ENCODE measurements at places on chromosomes 2 and 18.

DNA sequence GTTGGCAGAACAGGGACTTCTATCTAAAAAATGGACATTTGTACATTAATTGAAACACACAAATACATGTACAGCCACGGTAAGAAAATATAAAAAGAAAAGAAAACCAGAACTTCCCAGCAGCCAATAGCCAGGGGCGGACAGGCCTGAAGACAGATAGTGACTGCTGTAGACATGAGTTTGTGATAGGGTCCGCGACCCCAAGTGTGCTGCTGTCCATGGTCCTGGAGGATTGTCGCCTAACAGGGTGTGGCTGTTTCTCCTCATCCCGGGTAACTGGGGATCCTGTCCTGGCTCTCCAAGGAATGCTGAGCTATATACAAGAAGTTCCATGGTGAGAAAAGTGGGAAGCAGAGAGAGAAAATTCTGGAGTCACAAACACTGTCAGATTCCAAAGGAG is 266.5 kb upstream of the SALL3 start:
- DNase-seq: no peak

- DNase-seq: no peak
Observed at GRCh38 chr2:17800693-17801458, 15.4 kb upstream of the MSGN1 start.

DNA sequence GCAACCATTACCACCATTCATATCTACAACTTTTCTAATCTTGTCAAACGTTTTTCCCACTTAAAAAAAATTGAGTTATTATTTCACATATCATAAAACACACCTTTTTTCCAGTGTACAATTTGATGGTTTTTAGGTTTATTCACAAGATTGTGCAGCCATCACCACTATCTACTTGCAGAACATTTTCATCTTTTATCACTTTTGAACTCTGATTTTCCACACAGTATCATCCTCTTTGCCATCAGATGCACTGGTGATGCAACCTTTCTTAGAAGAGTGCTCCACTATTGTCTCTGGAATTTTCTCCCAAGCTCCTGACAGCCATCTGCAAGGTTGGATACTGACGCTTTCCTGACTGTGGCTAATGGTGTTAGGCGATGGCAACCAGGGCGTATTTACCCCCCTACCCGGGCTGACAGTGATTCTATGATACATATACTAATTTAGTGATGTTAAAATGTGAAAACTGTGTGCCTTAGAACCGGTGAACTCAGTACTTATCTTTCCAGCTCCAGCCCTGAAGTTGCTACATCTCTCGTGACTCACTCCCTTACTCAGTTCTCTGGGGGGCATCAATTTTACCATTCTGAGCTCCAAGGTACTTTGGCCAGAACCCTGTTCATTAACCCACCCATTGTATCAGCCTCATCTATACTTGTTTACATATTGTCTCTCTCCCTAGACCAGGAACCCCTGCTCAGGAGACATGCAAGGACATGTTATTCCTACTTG is 105.4 kb upstream of the SPRED2 start:
- no peak for DNase-seq

DNA sequence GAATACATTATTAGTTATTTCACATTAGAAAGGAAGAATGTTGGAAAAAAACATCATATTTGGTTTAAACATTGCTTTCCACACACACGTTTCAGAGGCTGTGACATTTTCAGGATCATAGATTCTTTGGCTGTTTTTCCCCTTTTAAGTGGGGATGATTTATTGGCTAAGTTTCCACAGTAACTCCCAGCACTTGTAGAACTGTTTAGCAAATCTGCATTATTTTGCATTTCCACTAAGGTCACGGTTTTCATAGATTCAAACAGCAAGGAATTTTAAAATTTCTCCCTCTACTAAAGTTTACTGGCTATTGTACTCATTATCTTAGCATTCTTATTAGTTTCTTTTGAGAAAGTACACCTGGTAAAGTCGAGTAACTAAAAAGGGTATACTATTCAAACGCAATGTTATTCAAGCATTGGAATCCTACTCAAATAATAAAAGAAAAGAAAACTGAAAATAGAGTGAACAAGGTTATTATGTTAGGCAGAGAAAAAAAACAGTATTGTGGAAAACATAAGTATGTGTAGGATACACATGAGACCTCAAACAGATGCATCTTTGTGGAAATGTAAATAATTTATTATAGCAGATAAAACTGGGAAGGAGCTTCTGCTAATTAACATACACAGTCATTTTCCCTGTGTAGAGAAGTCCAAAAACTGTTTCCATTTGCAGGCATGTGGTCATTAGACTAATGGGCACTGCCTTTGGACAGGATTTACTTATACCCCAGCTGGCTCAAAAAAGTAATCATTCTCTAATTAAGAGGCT is 633.8 kb downstream of the NRXN1 start:
- DNase-seq: no peak

DNA sequence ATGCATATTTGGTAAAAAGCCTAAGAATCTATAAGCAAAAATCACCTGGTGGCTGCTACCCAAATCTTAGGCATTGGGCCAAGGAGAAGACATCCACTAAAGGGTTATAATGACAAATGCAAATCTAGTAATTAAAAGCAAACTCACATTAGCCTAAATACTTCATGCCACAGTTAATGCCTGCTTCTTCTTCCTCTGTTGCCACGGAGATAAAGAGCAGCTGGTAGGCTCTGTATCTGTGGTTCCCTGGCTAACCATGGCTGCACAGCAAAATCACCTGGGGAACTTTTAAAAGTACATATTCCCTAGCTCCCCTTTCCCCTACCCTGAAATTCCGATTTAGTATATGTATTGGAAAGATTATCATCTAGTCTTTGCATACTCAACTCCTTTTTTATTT is 114.3 kb downstream of the LNPK start:
- no peak for DNase-seq

DNA sequence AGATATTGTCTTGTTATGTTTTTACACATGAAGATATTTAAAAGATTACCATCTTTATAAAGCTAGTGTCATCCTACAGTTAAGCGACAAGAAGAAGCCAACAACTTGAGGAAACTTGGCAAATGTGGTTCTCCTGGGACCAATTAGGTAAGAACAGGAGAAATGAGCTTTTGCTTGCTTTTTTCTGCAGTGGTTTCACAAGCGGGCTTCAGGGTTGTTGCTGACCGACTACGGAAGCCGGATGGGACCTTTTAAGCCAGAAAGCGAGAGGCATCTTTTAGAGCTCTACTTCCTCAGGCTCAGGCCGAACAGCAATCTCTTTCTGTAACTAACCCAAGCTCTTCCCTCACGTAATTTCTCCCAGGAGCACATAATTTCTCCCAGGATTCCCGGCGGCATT is 256.5 kb downstream of the CNTNAP5 start:
- DNase-seq: no peak

DNA sequence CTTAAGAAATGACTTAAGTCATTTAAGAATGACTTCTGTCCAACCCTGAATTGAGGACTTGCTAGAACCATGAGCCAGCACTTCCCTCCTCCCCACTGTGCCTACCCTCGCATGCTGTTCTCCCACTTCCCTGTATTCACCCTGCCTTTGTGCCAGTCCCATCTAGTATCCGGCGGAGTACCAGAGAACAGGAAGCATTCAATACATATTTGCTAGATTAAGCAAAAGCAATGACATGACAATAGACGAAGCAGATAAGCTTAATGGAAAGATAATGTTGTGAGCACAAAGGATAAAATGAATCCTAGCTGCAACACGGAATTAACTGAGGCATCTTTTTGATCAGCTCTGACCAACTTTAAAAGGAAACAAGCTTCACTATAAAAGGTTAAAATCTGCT is 328.5 kb downstream of the TDRD15 start:
- no peak for DNase-seq

- no peak for DNase-seq
Observed at GRCh38 chr2:160977854-160978253, 182.4 kb upstream of the TANK start.

DNA sequence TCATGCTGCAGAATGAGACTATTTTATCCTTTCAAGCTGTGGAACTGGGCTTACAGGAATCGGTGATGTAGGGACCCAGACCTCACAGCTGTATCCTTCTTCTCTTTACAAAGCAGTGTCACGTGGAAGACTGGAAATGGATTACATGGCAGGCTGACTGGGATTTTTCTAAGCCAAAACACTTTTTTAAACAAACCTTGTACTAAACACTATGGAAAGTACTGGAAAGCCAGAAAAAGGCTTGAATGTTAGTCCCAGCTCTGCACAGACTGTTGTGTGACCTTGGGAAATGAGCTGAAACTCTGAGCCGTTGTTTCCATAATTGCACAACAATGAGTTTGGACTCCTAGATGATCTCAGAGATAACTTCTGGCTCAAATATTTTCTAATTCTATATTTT is 7.6 kb upstream of the ADAM23 start:
- DNase-seq: no peak

- no peak for DNase-seq
Observed at GRCh38 chr2:240913810-240914644, 7.9 kb downstream of the CROCC2 start.

GRCh38 chr2:234027641-234028040 is 22.9 kb upstream of the SPP2 start:
- no peak for DNase-seq

GRCh38 chr2:66438891-66439811 is 4.2 kb downstream of the MEIS1 start:
- DNase-seq: no peak

GRCh38 chr2:215465256-215465655 is 29.4 kb upstream of the FN1 start:
- DNase-seq: peak; percentile 70

GRCh38 chr2:58798676-58799208 is 557.6 kb upstream of the FANCL start:
- DNase-seq: no peak

- no peak for DNase-seq
Observed at GRCh38 chr2:40740419-40740818, 288.5 kb upstream of the SLC8A1 start.

- no peak for DNase-seq
Observed at GRCh38 chr2:224925061-224925809, 117.0 kb downstream of the DOCK10 start.

DNA sequence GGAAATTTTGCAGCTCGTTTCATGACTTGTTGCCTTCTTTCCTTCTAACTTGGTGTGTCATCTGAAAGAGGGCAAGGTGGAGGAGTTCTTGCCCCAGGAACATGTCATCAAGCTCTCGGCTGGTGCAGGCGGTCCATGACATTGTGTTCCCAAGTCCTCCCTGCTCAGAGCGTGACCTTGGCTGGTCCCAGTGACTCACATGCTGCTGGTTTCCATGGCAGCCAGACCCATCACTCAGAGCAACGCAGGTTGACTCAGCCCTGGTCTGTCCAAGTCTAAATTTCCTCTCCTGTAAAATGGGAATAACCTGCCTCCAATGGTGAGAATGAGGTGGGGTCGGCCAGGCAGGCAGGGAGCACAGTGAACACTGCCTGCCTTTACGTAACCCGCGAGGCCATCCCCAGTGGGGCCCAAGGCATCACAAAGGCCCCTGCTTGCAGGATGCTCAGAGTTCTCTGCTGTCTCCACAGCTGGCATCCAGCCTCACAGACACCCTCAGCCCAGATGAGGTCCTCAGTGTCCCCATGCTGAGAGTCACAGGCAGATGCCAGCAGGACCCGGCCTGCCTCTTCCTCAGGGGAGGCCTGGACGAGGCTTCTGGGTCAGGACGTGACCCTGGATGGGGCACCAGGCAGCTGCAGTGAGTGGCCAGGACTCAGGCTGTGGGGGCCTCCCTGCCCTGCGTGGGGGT is 143.7 kb downstream of the TPO start:
- peak; percentile 28 for DNase-seq

GRCh38 chr2:68206793-68207192 is 45.5 kb downstream of the PPP3R1 start:
- no peak for DNase-seq

DNA sequence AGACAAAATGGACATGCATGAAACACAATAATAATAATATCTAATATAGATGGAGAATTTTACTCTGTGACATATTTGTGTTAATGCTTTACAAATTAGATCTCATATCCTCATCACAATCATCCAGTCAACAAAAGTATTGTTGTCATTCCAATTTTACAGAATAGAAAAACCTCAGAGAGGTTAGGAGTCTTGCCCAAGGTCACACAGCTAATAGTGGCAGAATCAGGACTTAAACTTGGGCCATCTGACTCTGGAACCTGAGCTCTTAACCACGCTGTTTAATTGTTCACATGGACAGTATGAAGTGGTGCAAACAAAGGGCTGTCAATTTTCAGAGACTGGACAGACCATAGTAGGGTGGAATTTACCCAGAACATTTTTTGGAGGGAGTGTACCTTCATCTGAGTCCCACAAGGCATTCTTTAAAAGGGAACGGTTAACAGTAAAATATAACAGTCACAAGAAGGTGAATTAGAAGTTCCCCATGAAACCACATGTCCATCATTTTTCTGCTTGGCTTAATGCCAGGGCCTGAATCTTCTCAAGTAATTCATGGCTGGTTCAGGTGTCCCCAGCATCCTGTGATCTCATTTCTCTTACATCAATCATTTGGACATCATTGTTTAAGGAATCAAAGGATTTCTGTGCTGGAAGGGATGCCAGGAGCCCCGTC is 35.4 kb upstream of the CCDC93 start:
- no peak for DNase-seq

DNA sequence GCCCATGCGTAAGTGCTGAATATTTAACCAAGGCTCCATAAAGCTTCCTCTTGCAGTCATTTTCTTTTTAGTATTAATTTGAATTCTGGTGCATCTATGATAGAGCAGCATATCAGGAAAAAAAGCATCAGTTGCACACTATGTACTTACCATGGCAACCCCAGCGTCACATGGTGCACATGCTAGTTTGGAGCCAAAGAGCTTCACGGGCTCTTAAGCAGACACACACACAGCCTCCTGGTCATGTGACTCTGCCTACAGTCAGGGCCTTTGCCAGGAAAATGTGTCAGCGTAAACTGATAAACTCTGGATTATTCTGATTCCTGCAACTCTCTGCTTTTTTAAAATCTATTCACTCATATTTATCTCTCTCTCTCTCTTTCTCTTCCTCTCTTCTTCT is 30.2 kb downstream of the NYAP2 start:
- DNase-seq: peak; percentile 10

- DNase-seq: peak; percentile 34
Observed at GRCh38 chr2:157468931-157469708, 25.2 kb upstream of the CYTIP start.

DNA sequence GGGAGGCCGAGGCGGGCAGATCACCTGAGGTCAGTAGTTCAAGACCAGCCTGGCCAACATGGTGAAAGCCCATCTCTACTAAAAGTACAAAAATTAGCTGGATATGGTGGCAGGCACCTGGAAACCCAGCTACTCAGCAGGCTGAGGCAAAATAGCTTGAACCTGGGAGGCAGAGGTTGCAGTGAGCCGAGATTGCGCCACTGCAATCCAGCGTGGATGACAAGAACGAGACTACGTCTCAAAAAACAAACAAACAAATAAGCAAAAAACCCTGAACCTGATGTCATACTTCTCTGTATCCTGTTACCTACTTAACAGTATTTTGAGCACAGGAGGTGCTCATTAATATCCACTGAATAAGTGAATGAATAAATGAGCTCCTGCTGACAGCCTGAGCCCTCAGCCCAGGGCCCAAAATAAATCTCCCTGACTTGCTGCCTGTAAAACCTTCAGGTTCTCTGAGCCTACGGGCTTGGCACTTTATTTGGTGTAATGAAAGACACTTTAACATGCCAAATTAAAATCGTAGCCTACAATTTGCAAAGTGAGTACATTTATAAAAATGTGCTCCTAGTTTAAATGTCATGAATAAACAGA is 215.1 kb downstream of the ZNF385B start:
- no peak for DNase-seq

GRCh38 chr18:33745151-33745795 is 167.3 kb downstream of the ASXL3 start:
- DNase-seq: no peak

GRCh38 chr2:167697194-167697593 is 550.2 kb downstream of the STK39 start:
- no peak for DNase-seq

Data from non-pigmented ciliary epithelial cell (primary cell).